ENCODE measurements at places on chromosomes 3 and 15.

GRCh38 chr15:36666228-36666905 lies 86.9 kb downstream of the CDIN1 start:
- DNase-seq = no peak

- no peak for DNase-seq
Observed at GRCh38 chr15:51706291-51706690, 25.0 kb downstream of the SCG3 start.

DNA sequence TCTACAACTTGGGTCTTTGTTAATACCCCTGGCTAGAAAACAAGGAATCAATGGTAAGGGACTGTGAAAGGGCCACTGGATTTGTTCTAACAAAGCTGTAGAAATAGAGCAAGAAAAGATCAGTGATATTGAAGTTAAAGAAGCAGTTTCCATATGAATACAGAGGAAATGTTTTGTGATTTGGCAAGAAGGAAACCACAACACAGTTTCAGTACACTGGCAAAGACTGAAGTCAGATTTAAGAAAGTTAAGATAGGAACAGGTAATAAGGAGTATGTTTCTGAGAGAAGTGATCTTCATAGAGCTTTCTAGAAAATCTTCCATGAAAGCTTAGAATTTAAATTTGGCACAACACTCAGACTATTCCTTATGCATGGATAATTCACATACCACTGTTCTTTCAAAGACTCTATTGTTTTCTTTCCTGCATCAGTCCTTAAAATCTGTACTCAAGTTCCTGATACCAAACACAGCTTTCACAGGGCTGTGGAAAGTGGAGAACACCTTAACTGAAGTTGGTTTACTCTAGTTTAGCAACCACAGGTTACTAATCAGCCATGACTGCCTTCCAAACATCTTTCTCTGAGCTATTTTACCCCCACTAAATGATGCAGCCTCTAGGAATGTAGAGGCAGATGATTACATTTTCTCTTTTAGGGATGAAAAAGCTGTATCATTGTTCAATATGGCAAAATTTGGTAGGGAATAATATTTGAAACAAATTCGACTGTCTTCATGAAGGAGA lies 32.4 kb upstream of the ALCAM start:
- DNase-seq = no peak

- peak; percentile 16 for DNase-seq
Observed at GRCh38 chr3:126522363-126522788, 1.6 kb upstream of the CHST13 start.

DNA sequence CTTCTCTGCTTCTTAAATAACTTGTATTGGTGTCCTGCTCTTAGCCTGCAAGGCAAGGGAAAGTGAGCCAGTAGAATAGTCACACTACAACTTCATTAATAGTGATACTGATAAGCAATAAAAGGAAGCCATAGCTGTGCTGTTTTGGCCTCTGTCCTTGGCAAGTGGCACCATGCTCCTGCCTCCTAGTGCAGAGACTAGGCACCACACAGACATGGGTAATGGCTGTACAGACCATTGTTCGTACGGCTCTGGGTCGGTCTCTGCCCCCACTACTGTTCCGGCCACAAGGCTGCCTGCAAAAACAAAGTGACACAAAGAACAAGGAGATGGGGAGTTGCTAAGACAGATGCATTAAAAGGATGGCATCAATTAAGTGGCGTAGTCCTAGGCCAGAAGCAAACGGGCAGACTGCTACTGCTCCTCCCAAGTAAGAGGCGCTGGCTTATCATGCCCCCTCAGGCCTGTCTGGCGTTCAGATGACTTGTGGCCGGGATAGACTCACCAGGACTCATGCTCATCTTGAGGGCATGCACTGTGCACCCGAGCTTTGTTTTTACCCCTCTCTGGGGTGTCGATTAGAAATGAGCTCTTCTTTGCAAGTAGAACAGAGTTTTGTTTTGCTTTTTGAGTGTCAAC lies 75.6 kb downstream of the TRAK1 start:
- DNase-seq = no peak

DNA sequence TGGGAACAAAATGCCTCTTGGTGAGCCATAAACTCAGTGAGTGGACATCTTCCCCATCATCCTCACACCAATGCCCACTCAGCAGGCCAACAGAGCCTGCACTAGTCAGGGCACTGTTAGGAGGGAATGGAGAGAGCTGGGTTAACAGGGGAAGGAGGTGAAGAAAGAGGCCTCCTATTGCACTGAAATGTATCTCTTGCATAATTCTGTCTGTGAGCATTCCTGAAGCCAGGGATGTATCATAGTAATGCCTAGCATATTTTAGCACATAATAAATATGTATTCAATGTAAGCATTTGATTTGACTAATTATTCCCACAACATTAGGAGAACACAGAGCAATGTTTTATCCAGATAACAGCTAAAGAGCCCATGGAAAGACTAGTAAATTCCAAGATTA lies 81.2 kb downstream of the ANO10 start:
- no peak for DNase-seq

- no peak for DNase-seq
Observed at GRCh38 chr3:45240292-45240691, 14.2 kb upstream of the TMEM158 start.

DNA sequence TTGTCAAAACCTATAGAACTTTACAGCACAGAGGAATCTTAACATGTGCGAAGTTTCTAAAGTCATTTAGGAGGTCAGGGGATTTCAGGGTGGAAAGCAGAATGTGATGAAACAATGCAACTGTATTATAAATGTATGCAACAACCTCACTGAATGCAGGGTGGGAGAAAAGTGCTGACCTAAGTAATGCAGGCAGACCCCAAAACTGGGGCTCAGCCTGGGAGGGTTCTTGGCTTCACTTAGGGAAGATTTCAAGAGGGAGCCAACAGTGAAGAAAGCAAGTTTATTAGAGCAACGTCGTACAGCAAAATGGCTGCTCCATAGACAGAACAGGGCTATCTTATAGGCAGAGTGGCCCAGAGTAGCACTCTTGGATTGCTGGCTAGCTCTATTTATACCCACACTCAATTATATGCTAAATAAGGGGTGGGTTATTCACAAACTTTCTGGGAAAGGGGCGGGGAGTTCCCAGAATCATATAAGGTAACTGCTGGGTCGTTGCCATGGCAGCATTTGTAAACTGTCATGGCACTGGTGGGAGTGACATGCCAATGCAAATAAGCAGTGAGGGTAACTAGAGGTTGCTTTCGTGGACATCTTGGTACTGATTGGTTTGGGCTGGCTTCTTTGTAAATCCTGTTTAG lies 14.2 kb upstream of the CAND2 start:
- DNase-seq = no peak

- no peak for DNase-seq
Observed at GRCh38 chr3:9241956-9242355, 7.5 kb downstream of the SRGAP3 start.

DNA sequence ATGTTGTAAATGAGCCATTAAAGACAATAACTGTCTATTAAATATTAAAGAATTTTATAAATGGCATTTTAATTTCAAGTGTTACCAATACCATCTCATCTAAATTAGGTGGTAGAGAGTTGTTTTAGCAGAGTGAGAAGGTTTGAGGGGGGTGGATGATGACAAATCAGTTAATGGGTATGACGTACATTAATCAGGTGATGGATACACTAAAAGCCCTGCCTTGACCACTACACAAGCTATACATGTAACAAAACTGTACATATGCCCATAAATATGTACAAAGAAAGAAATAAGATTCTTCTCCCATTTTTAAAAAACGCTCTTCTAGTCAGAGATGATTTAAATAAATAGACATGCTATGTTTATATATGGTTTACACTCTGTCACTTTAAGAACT lies 40.0 kb downstream of the TAFA4 start:
- DNase-seq = no peak

DNA sequence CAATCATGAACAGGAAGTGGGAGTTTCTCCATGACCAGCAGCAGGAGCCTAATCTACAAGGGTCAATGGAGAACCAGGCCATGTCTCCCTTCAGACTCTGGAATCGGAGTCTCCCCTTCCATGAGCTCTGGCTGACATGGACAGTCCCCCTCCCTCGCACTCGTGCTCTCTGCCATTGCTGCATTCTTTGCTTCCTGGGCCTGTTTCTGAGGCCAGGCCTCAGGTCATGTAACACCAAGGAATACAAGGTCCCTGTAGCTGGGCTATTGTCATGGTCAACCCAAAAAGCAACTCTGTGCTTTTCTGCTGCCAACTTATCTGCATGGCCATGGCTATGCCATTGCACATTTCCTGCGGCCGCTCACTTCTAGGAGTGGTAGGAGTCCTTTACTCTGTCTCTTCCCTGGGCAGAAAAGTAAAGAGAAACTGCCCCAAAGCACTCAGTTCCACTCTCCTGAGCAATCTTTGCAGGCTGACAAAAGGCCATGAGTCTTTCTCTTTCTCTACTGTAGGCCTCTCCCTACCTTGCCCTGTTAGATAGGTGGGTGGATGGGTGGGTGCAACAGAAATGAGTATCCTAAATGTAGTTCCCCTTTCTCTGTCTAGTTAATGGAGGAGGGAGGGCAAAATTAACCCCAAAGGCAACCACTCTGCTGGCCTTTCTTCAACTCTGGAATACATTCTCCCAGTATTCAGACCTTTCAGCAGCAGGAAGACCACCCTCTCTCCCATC lies 40.8 kb upstream of the PROK2 start:
- DNase-seq = no peak

DNA sequence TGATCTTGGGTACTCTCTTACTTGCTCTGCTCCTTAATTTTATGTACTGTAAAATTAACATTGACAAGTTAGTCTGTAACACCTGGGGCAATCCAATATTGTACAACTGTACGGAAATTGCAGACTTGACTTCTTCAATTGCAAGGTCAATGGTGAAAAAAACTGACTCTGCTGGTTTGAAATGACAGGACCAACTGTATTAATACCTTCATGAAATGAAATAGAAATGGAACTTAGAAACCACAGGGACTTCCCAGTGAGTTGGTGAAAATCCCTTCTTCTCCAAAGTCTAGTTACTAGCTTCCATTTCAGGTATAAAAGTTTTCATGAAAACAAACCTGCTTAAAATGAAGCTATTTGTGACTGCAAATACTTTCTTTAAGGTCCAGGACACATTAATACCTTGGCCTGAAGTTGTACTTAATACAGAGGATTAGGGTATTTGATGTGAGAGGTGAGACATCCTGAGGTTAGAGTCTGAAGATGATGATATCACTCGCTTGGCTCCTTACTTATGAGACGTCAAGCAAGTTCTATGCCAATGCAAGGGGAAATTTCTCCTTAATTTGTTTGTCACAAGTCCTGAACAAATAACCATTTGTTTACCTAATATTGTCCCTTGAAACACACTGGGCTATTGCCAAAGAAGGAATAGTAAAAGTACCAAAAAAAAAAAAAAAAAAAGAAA lies 226.2 kb upstream of the TP63 start:
- no peak for DNase-seq

- no peak for DNase-seq
Observed at GRCh38 chr3:141429371-141430035, 57.3 kb upstream of the RASA2 start.

DNA sequence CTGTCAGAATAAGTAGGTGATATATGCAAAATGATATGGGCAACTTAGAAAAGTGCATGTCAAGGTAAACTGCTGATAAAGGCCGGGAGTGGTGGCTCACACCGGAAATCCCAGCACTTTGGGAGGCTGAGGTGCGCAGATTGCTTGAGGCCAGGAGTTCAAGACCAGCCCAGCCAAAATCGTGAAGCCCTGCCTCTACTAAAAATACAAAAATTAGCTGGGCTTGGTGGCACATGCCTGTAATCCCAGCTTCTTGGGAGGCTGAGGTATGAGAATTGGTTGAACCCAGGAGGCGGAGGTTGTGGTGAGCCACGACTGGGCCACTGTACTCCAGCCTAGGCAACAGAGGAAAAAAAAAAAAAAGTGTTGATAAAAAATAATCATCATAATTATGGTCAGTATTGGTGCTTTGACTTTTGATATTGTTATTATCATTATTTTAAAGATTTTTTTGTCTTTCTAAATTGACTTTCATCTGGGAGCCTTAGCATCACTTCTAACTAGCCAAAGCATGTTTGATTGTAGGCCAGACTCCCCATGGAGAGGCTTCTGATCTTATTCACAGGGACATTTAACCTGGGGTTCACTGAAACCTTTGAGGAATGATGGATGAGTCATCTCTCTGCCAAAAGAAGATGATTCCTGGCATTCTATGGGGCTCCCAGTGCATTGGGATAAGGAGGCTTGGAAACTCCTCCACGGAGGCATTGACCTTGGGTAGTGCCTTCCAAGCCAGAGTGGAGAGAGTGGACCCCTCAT lies 5.6 kb downstream of the ZBTB38 start:
- DNase-seq = no peak

DNA sequence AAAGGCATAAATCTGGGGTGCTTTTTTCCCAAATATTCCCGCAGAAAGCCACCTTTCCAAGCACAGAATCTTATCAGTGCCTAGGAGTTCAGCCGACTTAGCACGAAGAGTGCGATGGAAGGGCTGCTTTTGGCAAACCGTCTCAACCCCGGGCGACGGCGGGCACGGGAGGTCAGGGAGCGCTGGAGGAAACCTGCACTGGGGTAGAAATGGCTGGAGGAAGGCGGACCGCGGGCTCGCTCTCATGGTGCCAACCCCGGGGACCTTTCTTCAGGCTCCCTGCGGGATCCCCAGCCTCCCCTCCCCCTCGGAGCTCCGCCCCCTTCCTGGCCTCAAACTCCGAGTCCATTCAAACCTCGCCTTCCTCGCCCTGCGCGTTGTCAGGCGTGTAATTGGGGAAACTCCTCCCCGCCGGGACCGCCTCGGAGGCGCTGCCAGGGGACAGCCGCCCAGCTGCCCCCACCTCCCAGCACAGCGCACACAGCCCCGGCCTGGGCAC lies at the start of gene GABRG3:
Gene GABRG3 (plus strand): TSS at position 470 of the 499 bp plus-strand sequence.
- no peak for DNase-seq

- no peak for DNase-seq
Observed at GRCh38 chr3:132953683-132954082, 84.5 kb upstream of the TMEM108 start.

- no peak for DNase-seq
Observed at GRCh38 chr15:75203017-75203907, 1.6 kb downstream of the C15orf39 start.

DNA sequence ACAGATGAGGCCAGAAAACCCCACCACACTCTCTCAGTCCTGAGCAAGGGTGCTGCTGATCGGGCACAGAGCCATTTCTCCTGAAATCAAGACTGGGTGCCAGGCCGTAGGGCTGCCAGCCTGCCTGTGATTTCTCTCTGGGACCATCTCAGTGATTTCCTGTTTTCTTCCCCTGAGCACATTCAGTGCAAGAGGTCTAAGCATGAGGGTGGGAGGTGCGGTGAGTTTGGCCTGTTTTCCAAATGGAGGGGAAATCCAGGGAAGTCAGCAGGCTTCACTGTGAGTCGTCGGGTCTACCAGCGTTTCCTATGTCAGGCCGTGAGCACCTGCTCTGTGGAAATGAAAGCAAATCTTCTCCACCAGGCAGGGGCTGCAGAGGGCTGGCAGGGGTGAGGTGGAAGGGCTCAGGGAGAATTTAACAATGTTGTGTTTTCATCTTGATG lies 82.3 kb downstream of the ST6GAL1 start:
- DNase-seq = peak; percentile 20
